NCI-H1930 (cell line): ENCODE measurements at places on chromosomes 1 and 21.

DNA sequence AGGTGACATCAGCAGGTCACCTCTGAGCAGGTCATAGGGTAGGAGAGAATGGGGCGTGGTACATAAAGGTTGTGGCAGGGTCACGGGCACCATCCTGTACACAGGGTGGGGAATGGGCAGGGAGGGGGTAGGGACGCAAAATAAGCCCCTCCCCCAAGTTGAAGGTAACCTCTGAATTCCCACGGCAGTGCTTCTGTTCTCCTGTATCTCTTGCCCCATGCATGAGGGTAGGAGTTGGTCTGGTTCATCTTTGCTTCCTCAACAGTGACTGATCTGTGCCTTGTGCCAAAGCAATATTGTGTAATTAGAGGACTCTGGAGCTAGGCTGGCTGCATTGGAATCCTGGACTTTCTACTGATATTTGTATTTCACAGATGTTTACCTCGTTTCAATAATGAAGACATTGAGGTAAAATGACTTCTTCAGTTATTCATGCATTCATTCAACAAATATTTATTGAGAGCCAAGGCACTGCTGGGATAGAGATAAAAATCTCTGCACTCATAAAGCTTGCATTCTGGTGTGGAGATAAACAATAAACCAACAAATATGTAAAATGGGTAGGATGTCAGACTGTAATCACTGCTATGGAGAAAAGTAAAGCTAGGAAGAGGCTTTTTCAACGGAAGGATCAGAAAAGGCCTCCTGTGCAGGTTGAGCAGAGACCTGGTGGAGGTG, 18.4 kb upstream of the GFI1 start:
- DNase-seq, result no peak

- DNase-seq, result no peak
These were observed 7.0 kb downstream of the S100A10 start for GRCh38 chr1:151986501-151987190.

- no peak for DNase-seq
These were observed 723 bp downstream of the CDC42BPA start for GRCh38 chr1:227317523-227318015.

DNA sequence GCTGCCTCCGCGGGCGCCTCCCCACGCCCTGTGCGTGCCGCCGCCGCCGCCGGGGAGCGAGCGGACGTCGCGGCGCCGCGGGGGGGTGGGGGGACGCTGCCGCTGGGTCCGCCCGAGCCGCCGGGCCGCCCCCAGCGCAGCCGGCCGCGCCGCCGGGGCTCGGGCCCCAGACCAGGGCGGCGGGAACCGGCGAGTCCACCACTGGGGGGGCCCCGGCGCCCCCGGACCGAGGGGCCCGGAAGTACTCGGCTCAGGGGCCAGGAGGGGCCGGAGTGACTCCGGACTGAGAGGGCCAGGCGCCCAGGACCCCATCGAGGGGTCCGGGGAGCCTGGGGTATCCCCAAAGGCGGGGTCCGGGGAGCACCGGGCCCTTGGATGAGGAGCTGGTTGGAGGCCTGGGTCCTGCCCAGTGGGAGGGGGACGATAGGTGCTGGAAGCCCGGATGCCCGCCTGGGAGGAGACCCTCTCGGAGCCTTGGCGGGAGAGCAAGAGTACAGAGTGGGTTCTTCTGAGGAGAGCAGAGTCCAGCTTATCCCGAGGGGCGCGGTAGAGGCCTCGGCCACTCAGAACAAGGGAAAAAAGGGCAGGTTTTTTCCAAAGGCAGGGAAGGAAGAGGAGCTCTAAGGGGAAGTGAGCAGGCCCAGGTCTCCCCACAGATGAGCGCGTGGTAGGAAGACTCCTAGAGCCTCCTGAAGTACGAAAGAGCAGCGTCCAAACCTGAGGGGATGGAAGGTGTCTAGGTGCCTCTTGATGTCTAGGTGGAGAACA, 556 bp downstream of the GMEB1 start:
- peak; percentile 82 for DNase-seq

DNA sequence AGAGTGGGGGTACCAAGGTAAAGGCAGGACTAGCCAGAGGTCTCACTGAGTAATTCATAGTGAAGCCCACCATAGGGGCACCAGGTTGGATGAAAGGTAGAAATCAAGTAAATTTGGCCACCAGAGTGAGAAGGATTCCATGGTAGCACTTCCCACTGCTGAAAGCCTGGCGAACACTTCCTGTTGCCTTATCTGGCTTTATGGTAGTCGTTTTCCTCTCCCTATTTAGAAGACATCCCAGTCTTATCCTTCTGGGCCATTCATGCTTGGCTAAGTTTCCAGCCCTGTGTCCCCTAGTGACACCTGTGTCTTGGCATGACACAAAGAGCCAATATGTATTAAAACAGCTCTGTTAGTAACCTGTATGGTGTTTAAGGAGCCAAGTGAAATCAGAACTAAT, 74.3 kb upstream of the SIPA1L2 start:
- no peak for DNase-seq

DNA sequence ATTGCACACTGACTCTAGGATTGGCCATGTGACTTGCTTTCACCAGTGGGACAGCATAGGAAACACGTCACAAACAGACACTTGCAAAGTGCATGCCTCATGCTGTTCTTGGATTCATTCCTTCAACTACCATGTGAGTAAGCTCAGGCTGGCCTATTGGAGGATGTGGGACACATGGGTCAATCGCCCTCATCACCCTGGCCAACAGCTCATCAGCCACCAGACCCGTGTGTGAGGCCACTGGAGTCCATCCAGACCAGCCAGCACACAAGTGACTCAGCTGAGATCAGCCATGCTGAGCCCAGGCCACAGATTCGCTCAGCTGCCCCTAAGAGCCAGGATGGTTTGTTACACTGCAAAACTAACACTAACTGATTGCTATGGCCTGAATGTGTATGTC, 216.1 kb upstream of the GRIK3 start:
- no peak for DNase-seq

DNA sequence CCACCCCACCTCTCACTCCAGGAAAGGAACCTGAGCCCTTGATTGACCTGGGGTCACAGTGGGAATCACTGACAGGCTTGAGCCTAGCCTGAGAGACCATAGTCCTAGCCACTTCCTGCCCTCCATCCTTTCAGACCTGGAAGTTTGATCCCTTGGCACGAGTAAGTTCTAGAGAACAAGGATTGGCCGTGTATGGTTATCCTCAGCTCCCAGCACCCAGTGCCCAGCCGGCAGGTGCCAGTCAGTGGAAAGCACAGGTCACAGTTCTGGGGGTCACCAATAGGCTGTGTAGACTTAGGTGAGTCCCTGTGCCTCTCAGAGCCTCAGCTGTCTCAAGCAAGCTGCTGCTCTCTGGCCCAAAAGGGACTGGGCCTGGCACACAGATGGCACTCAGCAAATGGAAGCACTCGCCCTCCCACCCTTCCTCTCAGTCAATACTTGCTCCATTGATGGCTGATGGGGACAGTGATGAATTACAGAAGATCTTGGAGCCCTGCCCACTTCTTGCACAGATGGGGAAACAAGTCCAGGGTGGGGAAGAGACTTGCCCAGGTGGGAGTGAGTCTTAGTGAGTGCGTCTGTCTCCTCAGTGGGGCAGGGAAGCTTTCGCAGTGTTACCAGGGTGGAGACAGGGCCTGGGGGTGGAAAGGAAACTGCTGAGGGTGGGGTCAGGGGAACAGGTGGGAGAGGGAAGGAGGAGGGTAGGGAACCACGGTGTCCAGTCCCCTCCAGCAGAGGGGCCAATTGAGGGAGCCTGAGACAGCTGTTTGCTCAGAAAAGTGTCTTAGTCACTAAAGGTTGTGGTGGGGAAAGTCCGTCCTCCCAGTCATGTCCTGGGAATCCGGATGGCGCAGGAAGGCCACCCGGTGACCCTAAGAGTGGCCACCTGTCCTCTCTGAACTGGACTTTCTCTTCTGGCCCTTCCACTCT, 2.6 kb upstream of the KCNQ4 start:
- no peak for DNase-seq

GRCh38 chr1:12544357-12544756, 73.7 kb downstream of the DHRS3 start:
- no peak for DNase-seq

DNA sequence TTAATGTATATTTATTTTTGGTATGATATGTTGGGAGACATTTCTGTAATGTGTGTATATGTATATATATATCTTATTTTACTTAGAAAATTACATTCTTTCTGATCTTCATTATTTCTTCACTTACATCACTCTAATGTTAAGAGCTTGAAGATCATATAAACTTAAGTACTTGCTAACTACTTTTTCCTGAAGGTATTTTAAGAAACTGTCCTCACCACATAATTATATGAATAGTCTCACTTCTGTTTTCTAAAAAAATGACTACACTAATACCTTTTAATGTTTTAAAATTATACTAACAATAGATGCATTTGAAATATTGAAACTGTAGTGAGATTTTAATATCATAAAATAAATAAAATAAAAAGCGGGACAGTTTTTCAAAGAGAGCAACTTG, 377.1 kb downstream of the LRRIQ3 start:
- DNase-seq, result no peak

DNA sequence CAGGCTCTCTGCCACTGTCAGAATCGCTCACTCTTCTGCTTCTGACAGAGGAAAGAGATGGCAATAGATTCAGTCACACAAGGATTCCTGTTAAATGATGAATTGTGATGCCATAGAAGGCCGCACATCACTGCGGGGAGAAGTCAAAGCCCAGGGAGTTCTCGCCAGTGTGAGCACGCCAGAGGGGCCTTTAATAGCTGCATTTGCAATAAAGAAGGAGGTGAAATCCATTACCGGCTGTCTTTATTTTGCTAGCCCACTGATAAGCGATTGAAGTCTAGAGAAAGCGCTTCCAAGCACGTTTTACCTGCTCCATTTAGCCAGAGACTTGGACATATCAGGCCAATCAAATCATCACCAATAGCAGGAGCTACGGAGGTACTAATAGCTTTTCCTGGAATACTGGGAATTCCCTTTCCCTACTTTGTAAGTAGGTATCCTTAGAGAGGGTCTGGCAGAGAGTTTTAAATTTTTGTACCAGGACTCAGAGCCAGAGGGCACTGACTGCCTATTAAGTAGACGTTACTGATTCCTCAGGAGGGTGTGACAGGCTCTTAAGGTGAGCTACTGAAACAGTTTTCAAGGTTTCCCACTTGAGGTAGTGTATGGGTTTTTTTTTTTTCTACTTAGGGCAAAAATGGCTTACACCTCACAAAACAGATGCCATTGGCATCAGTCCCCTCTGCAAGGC, 10.2 kb upstream of the TARBP1 start:
- no peak for DNase-seq

DNA sequence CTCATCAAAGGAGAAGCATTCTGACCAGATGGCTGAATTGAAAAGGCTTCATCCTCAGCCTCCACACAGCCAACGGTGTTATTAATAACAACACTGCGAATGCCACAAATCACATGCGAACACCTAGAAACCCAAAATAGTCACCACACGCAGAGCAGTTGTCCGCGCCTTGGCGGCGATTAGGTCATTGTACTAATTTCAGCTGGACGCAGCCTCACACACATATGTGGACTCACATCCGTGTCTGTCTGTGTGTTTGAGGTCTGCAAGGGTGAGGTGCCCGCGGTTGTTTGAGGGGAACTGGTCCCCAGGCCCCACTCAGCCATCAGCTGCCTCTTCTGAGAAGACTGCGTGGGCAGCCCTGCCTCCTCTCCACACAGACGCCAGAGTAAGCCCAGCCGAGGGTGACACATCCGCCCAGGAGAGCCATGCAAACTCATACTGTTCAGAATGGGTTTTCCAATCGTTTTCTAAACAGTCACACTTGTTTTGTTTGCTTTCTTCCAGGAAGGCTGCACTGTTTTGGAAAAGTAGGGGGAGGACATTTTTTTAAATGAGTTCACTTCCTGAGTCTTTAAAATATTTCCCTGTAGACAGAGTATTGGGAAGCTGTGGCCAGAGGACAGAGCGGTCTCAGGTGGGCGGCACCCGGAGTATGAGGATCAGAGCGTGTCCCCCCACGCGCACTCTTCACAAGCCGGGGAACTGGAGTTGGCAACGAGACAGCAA, 53.4 kb downstream of the TOMM20 start:
- DNase-seq, result no peak

DNA sequence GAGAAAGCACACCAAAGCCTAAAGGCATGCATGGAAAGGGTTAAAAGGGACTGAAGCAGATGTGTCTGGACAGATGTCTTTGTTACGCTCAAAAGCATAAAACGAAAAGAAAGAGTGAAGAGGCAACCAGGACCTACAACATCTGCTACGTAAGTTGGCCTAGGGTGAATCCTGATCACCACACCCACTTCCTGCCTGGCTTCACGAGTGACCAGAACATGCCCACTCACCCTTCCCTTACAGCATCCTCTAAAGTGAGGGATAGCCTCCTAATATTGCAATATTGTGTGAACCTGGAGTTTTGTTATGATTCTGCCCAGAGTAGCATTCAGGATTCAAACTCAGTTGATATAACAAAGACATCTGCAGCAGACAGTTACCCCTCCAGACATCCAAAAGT, 10.6 kb upstream of the OLIG2 start:
- no peak for DNase-seq
